ENCODE measurements at places on chromosomes 2 and 18. TPM values are rescaled to one million over a fixed set of nuclear protein-coding genes. Genes with fewer than 3 reads are reported as not detected.
A peak's percentile ranks its signal among the peaks of the same experiment; 100 is the strongest.

The OTOF gene
- not detected for total RNA-seq

The GAL3ST2 gene
- not detected for total RNA-seq

The UGT1A8 gene
- 1.7 TPM for total RNA-seq

The TTN gene
- total RNA-seq, result 2.5 TPM

The NOSTRIN gene
- 7.0 TPM for total RNA-seq

The GPN1 gene
- 30.3 TPM for total RNA-seq

DNA sequence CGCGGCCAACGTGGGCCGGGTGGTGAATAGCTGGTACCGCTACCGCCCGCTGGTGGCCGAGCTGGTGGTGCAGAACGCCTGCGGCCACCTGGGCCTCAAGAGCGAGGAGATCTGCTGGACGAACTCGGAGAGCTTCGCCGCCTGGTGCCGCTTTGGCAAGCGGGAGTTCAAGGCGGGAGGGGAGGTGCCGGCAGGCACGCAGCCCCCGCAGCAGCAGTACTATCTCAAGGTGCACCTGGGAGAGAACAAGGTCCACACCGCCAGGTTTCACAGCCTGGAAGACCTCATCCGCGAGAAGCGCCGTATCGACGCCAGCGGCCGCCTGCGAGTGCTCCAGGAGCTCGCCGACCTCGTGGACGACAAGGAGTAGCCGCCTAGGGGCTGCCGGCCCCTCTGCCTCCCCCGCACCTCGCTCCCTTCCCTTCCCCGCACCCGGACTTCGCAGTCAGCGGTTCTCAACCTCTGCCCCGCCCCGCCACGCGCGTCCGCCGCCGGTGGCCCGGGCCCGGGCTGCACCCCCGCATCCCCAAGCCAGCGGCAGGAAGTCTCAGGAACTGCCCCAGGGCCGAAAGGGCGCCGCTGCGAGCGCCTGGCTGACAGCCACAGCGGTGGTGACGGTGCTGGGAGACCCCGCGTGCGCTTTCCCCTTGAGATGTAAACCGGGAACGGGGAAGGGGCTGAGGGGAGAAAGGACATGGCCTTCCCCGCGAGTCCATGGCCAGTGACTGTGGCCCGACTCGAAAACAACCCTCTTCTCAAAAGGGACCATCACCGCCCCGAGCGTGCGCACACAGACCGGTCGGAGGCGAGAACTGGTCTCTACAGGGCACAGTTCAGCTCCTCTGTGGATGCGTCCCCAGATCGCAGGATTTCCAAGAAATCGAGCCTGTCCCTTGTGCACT lies 2.2 kb downstream of the LRATD1 start:
- no peak for DNase-seq

- DNase-seq, result no peak
Measured at GRCh38 chr2:120822933-120823332, 87.3 kb downstream of the GLI2 start.

GRCh38 chr2:74815941-74816340 lies 18.0 kb upstream of the HK2 start:
- no peak for DNase-seq

DNA sequence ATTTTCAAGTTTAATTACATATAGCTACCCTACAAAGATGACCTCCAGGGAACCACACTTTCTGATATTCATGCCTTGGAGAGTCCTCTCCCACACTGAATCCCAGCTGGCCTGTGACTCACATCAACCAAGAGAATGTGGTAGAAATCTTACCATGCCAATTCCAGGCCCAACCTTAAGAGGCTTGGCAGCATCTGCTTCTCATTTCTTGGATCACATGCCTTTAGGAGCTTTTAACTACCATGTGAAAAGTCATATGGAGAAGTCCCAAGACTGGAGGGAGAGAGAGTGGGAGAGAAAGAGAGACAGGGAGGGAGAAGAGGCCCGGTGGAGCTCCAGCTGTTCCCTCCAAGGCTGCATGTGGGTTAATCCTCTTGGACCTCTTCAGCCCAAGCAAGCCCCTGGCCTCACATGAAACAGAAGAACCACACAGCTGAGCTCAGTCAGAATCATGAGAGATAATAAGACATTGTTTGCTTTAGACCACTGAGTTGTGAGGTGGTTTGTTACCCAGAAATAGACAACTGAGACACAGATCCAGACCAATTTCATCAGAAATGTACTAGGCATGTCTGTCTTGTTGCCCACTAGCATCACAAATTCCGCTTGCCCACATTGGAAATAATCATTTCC lies 190.7 kb downstream of the MTCL1 start:
- DNase-seq, result no peak

DNA sequence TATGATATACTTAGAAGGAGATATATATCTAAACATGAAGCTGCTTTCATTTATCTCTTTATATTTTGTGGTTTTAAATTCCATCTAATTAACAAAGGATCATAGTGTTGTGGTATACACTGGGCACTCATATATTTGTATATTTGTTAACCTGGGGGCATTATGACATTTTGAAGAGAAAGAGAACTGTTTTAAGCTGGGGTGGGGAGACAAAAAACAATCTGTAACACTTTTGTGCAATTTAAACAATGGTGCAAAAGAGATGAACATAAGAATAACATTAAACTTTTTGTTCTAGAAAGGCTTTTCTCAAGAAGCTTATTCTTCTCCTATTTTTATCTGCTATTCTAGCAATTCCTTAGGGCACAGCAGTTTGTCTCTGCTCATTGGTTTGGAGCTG lies 842.0 kb upstream of the CDH2 start:
- no peak for DNase-seq

- DNase-seq, result no peak
Measured at GRCh38 chr18:24189007-24189528, 50.2 kb downstream of the CABYR start.

DNA sequence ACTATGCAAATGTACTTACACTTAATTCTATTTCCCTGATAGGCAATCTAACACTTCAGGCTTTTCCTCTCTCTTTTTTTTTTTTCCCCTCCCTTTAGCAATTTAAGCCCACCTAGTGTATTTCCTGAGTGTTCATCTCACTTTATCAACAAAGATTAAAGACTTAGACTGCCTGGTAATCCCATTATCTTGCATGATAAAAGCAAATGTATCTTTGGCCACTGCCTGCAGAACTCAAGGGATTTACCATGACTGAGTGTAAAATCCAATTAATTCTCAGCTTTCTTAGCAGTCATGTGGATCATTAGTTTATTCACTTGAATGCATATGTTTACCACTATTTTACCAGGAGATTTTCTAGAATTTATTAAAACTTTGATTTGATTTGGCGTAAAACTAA lies 1102.2 kb upstream of the GYPC start:
- no peak for DNase-seq

DNA sequence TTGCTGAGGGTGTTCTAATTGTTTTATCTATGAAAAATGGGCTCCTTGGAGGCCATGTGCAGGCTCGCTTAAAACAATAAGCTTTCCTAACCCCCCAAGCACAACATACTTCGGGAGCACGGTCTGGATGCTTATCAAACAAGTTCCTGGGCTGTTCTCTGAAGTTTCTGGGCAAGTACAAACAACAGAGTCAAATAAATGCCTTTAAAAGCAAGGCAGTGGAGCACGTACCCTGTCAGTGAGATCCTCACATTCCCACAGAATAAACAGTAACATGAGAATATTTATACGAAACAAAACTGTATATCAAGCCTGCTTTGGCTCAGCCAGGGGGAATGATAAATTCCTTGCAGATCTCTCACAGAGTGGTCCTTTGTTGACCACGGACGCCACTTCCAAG lies 44.8 kb downstream of the FTCDNL1 start:
- no peak for DNase-seq

DNA sequence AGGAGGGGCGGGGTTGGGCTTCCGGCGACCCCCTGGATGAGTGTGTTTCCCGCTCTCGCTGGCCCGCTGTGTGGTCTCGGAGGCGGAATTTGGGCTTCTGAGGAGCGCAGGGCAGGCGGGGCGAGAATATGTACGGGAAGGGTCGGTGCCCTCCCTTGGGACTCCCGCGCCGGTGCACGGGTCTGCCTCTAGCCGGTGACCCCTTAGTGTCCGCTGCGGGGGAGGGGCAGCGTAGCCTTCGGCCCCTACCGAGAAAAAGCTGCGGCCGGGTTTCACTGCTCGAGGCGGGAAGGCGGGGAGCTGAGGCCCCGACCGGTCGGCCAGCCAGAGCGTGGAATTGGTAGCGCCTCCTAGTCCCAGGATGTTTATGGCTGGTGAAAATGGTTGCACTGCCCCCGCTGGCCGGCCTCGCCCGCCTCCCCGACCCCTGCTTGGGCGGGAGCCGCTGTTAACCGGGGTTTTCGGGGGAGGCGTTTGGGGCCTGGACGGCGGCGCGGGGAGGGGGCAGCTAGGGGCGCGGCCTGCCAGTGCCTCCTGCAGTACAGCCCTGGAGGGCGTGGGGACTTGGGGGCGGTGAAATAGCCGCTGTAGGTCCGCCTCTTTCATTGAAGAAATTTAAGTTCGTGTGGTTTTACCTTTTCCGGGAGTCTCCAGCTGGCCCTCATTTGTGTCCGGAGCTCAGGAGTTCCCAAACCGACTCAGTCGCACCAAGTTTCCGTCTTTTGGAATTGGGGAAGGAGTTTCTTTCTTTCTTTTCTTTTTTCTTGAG lies at the start of gene UGP2:
Gene UGP2 (plus strand): TSS at position 643 of the 769 bp plus-strand sequence. CDS start 290 bp downstream, outside the sequence.
- peak; percentile 65 for DNase-seq

- DNase-seq, result no peak
Measured at GRCh38 chr2:30683236-30683956, 123.8 kb downstream of the CAPN13 start.

GRCh38 chr2:16252251-16252650 lies 311.9 kb downstream of the MYCN start:
- DNase-seq, result no peak

- no peak for DNase-seq
Measured at GRCh38 chr2:233235977-233236376, 15.5 kb upstream of the ATG16L1 start.

GRCh38 chr2:229467783-229468182 lies 196.7 kb upstream of the PID1 start:
- DNase-seq, result no peak

- DNase-seq, result no peak
Measured at GRCh38 chr2:64996871-64997307, 7.7 kb downstream of the SLC1A4 start.

GRCh38 chr18:75836516-75836915 lies 409.0 kb upstream of the SMIM21 start:
- DNase-seq, result no peak
